Diencephalon (tissue), 1 donor: ENCODE measurements at places on chromosomes 4 and X. TPM values are rescaled to one million over a fixed set of nuclear protein-coding genes. Genes with fewer than 3 reads are reported as not detected.

GYPB gene
- 2.3 TPM for total RNA-seq

IL1RAPL2 gene
- total RNA-seq, result 6.5 TPM

CXCL1 gene
- 1.2 TPM for total RNA-seq

GTPBP6 gene
- total RNA-seq, result 18.0 TPM

DCAF4L1 gene
- total RNA-seq, result 0.23 TPM

SRPX2 gene
- 0.69 TPM for total RNA-seq

XKRX gene
- 0.23 TPM for total RNA-seq

PF4V1 gene
- 1.6 TPM for total RNA-seq
